ENCODE measurements at places on chromosomes 7 and 10.

- DNase-seq: no peak
Observed at GRCh38 chr7:31775556-31775955, 88.5 kb downstream of the PPP1R17 start.

DNA sequence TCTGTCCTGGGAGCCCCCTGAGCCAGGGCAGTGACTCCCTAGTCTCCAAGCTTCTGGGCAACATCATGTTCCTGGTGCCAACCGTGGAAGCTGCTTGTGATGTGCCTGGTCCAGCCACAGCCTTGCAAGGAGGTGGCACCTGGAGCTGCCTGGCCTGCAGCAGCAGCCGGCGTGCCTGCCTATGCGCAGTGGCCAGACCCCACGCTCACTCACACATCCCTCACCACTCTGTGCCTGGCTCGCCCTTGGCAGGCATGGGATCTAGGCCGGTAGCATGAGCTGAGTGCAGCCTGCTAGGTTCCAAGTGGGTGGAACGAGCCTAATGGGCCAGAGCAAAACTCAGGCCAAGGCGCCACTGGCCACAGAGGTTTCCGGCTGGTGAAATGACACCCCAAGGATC lies 184.0 kb downstream of the ZNF438 start:
- DNase-seq: no peak

DNA sequence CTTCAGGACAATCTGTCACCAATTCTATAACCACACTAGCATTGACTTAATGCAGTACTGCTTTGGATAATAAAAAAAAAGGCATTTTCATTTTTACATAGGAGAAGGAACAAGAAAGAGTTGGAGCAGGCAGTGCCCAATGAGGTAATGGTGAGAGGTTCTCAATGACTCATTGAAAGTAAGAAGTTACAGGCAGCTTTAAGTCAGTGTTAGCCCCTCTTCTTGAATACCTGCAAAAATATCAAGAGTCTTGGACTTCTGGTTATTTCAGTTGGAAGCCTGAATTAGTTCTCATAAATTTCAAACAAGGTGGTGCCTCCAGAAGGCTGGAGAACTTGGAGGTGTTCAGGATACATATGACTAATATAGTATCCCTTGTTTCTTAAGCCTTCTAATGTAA lies 422.5 kb downstream of the HTR7 start:
- no peak for DNase-seq

DNA sequence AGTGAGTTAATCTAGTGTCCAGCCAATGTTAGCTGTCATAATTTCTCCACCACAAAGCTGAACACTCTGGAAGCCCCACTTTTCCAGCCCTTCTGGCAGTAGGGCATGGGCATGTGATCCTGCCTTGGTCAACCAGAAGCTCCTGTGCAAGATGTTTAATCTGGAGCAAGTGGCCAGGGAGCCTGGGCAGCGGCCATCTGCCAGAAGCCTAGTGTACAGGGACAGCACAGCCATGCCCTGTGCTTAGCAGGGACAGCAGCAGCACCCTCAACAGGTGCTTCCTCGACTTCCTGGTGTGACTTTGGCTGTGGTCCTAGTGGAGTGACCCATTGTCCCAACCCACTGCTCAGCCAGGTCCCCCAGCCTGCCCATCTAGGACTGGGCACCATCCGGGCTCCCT lies 10.3 kb downstream of the RBP3 start:
- no peak for DNase-seq

- peak; percentile 77 for DNase-seq
Observed at GRCh38 chr10:124648738-124649137, 95.4 kb downstream of the FAM53B start.

- DNase-seq: no peak
Observed at GRCh38 chr10:91642831-91643692, 10.2 kb upstream of the PPP1R3C start.

- DNase-seq: peak; percentile 7
Observed at GRCh38 chr10:110600487-110601101, 33.1 kb downstream of the SMC3 start.

GRCh38 chr10:122632031-122632430 lies 67.6 kb downstream of the C10orf120 start:
- DNase-seq: peak; percentile 10

- no peak for DNase-seq
Observed at GRCh38 chr10:30724296-30724695, 94.7 kb upstream of the LYZL2 start.

DNA sequence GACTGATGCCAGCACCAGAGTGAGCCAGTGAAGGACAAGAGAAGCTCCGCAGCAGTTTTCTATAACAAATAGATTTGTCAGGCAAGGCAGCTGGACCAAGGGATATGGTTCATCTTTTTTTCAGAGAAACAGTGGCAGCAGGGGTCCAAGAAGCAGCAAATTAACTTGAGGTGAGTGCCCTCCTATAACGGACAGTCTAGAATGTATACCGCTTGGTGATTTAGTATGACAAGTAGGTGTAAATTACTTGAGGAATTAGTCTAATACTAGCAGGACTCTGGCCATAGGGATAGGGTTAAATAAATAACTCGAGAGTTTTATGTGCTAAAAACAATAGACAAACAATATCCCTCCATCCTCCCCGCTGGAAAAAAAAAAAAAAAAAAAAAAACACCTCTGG lies 153.0 kb upstream of the WNT16 start:
- no peak for DNase-seq

DNA sequence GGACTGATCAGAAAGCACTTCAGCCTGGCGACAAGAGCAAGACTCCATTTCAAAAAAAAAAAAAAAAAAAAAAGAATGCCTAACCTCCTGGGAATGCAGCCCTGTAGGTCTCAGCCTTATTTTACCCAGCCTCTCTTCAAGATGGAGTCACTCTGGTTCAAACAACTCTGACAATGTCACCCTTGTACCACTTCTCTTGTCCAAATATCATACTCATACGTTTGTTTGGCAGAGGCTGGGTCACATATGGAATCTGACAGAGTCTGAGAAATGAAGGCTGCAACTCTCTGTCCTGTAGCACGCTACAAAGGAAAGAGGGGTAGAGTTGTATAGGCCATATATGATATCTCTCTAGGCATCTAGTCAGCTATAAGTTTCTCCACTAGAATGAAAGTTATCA lies 58.6 kb upstream of the GSAP start:
- DNase-seq: no peak

- no peak for DNase-seq
Observed at GRCh38 chr7:29953726-29954347, 35.8 kb downstream of the SCRN1 start.

- no peak for DNase-seq
Observed at GRCh38 chr10:47336387-47337134, 11.6 kb upstream of the RBP3 start.

- DNase-seq: peak; percentile 9
Observed at GRCh38 chr10:22620140-22620857, 94.1 kb downstream of the PIP4K2A start.

GRCh38 chr10:22340329-22341189 lies 4.7 kb upstream of the SPAG6 start:
- peak; percentile 87 for DNase-seq

DNA sequence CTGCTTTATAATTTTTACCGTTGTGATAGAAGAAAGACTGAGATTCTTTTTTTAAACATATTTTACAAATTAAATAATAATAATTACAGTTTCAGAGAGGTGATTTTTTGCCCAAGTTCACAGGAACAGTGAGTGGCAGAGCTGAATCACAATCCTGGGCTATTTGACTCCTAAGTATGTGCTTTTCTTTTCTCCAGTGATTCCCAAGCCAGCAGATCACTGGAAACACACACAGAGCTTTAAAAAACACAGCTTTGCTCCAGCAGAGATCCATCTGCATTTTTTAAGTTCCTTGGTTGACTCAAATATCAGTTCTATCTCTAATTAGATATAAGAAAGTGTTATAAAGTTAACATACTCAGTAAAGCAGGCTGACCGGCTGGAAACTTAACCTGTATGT lies 69.0 kb downstream of the AHR start:
- no peak for DNase-seq

GRCh38 chr10:49619613-49620012 lies 5.8 kb downstream of the CHAT start:
- no peak for DNase-seq

GRCh38 chr7:131355917-131356777 lies 28.5 kb downstream of the MKLN1 start:
- DNase-seq: no peak

- no peak for DNase-seq
Observed at GRCh38 chr7:152871678-152872060, 112.1 kb downstream of the ACTR3B start.

GRCh38 chr7:29100924-29101323 lies 45.4 kb downstream of the CPVL start:
- no peak for DNase-seq

DNA sequence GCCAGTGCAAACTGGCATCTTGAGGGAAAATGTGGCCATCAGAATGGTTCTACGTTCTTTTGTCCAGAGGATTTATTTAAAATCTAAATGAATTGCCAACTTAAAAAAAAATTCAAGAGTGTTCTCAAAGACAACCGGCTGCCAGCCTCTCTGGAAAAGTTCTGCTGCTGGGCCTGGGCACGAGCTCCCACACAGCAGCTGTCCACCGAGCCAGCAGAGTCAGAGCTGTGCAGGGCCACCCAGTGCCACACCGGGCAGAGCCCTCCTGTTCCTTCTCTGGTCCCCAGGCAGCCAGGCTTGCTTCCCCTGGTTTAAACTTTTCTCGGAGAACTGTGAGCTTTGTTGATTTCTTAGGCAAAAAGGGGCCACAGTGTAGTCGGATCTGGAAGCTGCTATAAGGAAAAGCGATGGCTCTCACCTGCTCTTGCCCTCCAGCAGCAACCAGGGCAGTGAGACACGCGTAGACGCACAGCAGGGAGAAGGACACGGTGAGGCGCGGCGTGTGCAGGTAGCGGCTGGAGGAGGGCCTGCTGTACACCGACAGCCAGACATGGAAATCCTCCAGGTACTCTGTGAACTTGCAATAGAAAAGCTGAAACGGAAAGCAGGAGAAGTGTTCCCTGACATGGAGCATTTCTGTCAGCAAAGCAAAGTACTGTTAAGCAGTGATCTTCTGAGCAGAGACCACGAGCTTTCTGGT lies 111.6 kb downstream of the PKD1L1 start:
- no peak for DNase-seq

- DNase-seq: no peak
Observed at GRCh38 chr7:150755473-150756099, 18.4 kb downstream of the GIMAP5 start.

GRCh38 chr10:61063901-61064300 lies 119.9 kb upstream of the RHOBTB1 start:
- DNase-seq: no peak

DNA sequence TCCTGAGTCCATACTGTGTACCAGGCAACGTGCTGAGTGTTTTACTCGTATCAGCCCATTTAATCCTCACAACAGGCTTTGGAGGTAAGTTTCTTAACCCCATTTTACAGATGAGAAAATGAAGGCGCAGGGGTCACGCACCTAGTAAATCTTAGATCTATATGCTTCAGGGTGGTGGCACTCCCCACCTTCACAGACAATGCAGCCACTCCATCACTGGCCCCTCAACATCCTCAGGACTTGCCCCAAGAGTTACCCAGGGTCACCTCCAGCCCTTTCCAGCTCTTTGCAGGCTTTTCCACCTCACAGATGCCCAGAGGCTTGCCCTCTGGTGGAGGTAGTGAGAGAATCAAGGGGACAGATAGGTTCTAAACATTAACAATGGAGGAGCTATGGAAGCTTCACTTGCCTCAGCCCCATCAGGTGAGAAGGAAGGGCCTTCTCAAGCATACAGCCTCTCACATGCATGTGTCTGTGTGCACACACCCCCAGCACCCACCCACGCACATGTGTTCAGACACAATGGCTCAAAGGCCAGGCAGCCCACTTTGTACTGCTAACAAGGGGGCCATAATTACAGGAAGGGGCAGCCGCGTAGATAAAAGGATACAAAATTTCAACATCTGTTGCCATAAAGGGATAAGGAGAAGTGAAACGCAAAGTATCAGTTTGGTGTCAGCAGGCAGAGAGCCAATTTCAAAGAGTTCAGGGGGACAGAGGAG lies 29.1 kb downstream of the DPCD start:
- no peak for DNase-seq

DNA sequence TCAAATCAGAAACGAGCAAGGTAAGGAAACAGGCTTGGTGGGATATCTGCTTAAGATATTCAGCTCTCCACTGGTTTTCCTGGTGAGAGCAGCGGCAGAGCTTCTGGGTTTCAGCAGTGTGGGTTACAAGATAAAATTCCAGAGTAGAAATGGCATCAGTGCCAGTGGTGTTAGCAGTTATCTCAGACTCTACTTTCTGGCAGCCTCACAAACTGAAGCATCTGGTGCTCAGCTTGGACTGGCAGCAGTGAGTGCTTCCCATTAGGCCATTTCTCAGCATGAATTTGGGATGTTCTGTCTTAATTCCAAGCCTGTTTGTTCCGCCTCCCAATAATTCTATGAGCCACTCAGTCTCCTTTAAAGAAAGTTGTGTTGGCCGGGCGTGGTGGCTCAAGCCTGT lies 6.9 kb upstream of the GSTO2 start:
- DNase-seq: no peak

DNA sequence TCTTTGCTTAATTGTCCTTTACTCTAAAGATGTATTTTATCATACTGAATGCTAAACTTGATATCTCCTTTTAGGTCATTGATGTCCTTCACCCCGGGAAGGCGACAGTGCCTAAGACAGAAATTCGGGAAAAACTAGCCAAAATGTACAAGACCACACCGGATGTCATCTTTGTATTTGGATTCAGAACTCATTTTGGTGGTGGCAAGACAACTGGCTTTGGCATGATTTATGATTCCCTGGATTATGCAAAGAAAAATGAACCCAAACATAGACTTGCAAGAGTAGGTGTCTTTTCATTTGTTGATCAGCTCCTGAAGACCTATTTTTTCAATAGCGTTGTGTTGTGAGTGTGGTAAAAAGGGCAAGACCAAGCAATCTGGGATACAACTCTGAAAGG lies 1.8 kb downstream of the RPS24 start:
- DNase-seq: no peak

- no peak for DNase-seq
Observed at GRCh38 chr10:126384269-126384873, 3.9 kb downstream of the ADAM12 start.

DNA sequence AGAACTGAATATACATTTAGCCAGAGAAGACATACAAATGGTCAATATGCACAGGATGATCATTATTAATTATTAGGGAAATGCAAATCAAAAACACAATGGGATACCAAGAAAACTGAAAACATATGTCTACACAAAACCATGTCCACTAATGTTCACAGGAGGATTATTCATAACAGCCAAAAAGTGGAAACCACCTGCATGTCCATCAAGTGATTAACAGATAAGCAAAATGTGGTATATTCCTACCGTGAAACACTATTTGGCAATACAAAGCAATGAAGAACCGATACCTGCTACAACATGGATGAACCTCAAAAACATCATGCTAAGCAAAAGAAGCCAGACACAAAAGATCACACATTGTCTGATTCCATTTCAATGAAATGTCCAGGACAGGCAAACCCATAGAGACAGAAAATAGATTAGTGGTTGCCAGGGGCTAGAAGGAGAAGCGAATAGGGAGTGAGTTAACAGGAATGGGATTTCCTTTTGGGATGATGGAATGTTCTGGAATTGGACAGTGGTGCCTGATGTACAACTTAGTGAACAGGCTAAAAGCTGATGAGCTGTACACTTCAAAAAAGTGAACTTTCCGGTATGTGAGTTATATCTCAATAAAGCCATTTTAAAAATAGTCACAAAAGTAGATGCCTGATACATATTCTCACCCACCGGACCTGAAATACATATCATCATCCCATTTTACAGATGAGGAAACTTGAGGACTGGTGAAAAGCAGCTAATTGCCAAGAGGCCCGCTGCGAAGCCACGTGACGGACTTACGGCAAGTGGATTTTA lies 33.6 kb downstream of the HIPK2 start:
- no peak for DNase-seq

- no peak for DNase-seq
Observed at GRCh38 chr7:98038321-98038720, 48.3 kb upstream of the OCM2 start.

- DNase-seq: no peak
Observed at GRCh38 chr10:62054830-62055229, 153.3 kb downstream of the ARID5B start.
